ENCODE measurements at places on chromosomes 6 and 20.

- DNase-seq = no peak
These were observed 263.0 kb downstream of the FOXC1 start for GRCh38 chr6:1872649-1873131.

DNA sequence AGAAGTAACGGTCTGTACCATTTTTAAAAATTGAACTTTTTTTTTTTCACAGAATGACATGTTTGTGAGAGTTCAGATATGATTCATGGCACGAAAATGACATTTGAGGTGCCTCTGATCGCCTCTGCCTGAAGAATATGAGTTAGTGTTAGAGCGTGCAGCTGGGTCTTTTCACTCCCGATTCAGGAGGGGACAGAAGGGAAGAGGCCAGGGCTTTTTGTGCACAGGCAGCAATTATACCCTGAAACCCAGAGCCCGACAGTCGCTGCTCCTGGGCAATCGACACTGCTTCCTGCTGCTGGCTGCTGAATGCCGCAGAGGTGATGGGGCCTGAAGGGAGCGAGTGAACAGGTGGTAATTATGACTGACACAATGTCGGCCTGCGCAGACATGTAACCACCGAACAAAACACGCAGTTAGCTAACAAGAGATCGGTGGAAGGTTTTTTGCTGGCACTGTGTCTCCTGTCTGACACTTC lies 652.0 kb upstream of the NOX3 start:
- peak; percentile 66 for DNase-seq

- no peak for DNase-seq
These were observed 19.3 kb upstream of the CHRNA4 start for GRCh38 chr20:63380346-63380870.

DNA sequence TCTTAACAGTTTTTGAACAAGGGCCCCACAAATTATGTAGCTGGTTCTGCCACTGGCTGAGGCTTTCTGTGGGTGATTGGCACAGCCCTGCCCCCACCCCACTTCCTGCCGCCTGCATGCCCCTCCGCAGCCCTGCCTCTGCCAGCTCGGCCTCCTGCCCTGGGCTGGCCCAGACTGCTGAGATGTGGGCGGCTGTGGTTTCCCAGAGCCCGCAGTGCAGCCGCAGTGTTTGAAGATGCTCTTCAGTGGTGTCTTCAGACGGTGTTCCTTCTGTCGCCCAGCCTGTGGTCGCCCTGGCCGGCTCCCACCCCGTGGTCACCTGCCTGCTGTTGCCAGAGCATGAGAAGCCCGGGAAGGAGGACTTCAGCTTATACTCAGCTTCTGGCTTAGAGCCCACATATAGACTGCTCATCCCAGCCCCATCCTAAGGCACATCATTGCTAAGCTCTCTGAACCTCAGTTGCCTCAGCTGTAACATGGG lies 154.3 kb downstream of the VEGFA start:
- no peak for DNase-seq

GRCh38 chr6:158706369-158706982 lies 56.6 kb downstream of the SYTL3 start:
- DNase-seq = no peak

- DNase-seq = peak; percentile 37
These were observed 13.2 kb downstream of the SS18L1 start for GRCh38 chr20:62156592-62157386.

DNA sequence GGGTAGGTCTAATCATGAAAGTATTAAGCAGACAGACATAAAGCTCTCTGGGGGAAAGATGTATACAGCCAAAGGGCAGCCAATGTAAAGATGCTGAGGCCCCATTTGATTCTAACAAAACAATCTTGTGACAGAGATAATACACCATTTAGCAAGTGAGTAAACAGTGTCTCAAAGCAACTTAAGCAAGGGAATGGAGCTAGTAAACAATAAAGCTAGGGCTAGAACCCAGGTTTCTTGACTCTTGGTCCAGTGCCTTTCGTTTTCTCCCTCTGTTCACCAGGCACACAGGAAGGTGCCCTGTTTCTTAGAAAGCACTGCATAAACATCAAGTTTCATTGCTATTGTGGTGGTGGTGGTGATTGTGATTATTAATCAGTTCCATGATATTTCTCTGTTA lies 5.1 kb downstream of the ELOVL2 start:
- no peak for DNase-seq

- DNase-seq = no peak
These were observed 142.5 kb upstream of the RUNX2 start for GRCh38 chr6:45185403-45186251.

GRCh38 chr20:57647006-57647932 lies 27.0 kb upstream of the ZBP1 start:
- DNase-seq = no peak

GRCh38 chr20:15889061-15889460 lies 684.2 kb downstream of the KIF16B start:
- peak; percentile 59 for DNase-seq

DNA sequence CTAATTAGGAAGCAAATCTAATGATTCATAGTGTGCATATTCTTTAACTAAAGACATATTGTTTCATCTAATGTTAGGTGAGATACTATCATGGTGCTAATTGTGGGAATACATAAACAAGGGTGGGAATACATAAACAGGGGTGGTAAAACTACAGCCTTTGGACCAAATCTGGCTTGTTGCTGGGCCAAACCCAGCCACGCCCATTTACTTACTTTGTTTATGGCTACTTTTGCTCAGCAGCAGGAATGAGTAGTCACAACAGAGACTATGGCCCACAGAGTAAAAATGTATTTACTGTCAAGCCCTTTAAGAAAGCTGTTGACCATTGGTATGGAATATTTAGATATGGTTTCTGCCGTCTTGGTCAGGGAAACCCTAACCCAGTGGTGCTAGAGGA lies 31.7 kb downstream of the FAM135A start:
- no peak for DNase-seq

DNA sequence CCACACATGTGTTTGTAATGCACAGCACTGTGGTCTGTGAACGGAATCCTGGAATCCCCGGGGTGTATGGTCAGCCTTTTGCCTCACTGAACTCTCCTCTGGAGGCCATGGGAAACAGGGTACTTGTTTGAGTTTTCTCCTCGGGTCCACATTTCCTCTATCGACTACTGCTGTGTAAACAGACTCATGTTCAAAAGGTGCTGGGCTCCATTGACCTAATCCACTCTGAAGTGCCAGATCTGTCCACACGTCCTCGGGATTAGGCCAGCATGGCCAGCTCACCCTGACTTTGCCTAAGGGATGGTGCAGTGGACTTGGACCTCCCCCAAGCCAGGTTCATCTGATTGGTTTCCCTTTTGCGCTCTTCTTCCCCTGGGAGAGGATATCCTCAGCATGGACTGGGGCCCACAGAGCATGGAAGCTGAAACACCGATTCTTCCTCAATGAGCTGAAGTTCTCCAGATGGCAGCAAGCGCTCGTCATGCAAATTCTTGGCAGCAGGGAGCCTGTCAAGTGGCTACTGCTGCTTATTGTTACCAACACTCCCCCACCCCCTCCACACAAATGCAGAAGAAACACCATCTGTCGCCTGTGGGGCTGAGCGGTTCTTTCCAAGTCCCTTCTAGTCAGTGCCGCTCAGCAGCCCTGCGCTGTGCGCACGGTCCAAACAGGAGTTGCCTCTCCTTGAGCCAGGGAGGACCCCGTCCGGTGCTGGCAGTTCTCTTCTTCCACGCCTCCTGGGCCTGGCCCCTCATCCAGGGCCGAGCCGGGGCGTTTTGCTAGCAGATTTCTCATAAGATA lies 292.6 kb upstream of the MARCKS start:
- peak; percentile 89 for DNase-seq

DNA sequence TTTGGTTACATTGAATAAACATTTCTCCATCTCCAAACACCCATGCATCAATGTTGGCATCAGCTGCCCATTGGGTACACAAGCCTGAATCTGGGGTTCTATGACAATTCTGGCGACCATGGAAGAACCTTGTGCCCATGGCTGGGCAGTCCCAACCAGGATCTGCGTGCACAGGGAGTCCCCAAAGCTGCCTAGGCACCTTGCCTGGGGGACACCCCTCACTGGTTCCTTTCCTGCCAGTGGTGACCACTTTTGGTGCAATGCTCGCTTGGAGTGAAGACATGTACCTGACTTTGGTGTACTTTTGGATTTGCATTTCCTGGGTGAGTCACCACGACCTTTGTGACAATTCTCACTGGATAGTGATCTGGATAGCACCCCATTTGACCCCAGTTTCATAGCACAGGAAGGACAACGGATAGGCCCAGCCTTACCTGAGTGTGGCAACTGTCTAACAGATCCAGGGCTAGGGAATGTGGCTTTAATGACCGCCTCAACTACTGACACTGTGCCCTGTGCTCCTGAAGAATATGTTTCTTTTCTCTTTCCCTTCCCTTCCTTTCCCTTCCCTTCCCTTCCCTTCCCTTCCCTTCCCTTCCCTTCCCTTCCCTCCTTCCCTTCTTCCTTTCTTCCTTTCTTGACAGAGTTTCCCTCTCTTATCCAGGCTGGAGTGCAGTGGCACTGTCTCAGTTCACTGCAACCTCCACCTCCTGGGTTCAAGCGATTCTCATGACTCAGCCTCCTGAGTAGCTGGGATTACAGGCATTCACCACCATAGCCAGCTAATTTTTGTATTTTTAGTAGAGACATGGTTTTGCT lies 7.1 kb downstream of the SPINT3 start:
- no peak for DNase-seq

DNA sequence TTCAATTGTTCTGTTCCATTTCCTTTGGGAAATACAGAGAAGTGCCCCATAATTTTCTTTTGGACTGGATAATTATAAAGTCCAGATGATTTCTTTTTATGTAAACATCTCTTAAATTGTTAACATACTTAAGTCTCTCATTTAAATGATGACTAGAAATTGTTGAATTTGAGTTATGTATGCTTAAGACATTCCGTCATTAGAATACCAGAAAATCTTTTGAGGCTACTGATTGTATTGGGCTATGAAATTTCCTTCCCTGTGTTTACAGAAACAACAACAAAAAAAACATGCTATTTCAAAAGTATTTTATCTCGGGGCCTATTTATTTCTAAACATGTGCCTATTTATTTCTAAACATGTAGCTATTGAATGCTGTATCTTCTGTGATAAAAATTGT lies 125.4 kb downstream of the SH3BGRL2 start:
- no peak for DNase-seq

DNA sequence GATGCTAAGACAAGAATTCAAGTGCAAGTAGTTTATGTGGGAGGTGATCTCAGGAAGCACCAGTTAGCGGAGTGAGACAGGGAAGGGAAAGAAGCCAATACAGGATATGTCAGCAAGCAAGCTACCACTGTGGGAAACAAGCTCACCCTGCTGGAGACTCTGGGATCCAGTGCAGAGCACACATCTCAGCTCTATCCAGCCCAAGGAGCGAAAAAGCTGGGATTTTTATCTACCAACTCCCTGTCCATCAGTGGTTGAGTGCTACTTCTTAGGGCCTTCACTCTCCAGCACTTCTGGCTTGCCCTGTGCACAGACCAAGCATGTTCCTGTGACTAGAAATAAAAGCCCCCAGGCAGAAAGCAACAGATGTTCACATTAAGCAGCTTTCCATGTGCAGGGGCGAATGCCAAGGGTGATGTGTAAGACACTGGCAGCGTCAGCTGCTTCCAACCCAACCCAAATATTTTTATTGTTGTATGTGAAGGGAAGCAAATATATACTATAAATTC lies 10.8 kb upstream of the RNF24 start:
- no peak for DNase-seq

GRCh38 chr6:41894366-41895299 lies 542 bp downstream of the USP49 start:
- DNase-seq = peak; percentile 12

- DNase-seq = no peak
These were observed 5.3 kb downstream of the KIF25 start for GRCh38 chr6:168002804-168003203.
